ENCODE measurements at places on chromosomes 16 and 17.

GRCh38 chr17:56835264-56835585, 1.3 kb downstream of the DGKE start:
- DNase-seq: no peak

- DNase-seq: no peak
Measured at GRCh38 chr17:77810536-77810935, 148.0 kb upstream of the TNRC6C start.

- DNase-seq: no peak
Measured at GRCh38 chr17:79937391-79938335, 98.0 kb downstream of the TBC1D16 start.

GRCh38 chr17:17548044-17548443, 43.5 kb downstream of the PEMT start:
- no peak for DNase-seq

GRCh38 chr16:983044-984030, 1.8 kb downstream of the SOX8 start:
- DNase-seq: no peak

DNA sequence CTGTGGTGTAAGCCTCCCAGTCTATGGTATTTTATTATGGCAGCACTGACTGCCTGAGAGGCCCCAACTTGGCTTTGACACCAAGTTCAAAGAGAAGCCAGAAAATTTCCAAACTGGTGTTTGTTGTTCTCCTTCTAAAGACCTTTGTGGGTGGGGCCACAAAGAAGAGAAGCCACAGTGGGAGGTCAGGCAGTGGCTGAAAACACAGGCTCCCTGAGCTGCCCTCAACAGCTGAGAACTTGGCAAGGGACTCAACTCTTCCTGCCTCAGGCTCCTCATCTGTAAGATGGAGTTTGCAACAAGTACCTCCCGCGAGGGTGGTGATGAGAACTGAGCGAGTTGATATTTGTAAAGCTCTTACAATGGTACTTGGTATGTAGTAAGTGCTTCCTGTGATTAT, 18.2 kb downstream of the CES5A start:
- no peak for DNase-seq

- no peak for DNase-seq
Measured at GRCh38 chr16:54417384-54417783, 130.8 kb upstream of the IRX3 start.

GRCh38 chr16:2028620-2029220, 2.0 kb downstream of the NHERF2 start:
- no peak for DNase-seq

- DNase-seq: no peak
Measured at GRCh38 chr17:67946513-67946912, 49.8 kb downstream of the C17orf58 start.

- DNase-seq: peak; percentile 5
Measured at GRCh38 chr17:6574687-6575595, 18.6 kb upstream of the PITPNM3 start.

GRCh38 chr16:87464691-87465300, 28.0 kb downstream of the ZCCHC14 start:
- peak; percentile 9 for DNase-seq

DNA sequence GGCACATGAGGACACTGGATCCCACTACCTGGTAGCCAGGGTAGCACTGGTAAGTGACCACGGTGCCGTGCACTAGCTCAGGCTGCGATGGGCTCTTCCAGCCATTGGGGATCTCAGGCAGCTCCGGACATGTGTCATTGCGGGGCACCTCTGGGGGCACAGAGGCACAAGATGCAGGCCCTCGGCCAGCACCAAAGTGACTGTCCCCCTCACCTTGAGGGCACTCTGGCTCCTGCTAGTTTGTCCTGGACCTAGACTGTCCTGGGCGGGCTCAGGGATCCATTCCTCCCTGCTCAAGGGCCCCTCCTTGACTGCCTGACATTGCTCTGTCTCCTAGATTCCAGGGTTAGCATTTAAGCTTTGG, 6.7 kb upstream of the PHF12 start:
- DNase-seq: no peak

All from CD4-positive, alpha-beta T cell treated with Interleukin-21 for 1 hour (primary cell).